Choroid plexus epithelial cell (primary cell): ENCODE measurements at places on chromosomes 3 and 15.

GRCh38 chr3:156615592-156616173 lies 58.7 kb upstream of the TIPARP start:
- DNase-seq: peak; percentile 94

- DNase-seq: no peak
These were observed 179.5 kb upstream of the PDZRN3 start for GRCh38 chr3:73804204-73804603.

GRCh38 chr15:90031231-90031791 lies 30.2 kb downstream of the ZNF710 start:
- DNase-seq: peak; percentile 72

DNA sequence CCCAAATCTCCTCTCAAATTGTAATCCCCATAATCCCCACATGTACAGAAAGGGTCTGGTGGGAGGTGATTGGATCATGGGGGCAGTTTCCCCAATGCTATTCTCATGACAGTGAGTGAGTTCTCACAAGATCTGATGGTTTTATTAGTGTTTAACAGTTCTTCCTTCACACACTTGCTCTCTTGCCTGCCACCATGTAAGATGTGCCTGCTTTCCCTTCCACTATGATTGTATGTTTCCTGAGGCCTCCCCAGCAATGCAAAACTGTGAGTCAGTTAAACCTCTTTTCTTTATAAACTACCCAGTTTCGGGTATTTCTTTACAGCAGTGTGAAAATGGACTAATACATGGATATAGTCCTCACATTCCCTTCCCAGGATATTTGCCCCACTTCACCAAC lies 126.7 kb upstream of the SPATA12 start:
- no peak for DNase-seq
